ENCODE measurements at places on chromosomes 2 and 18.
A peak's percentile ranks its signal among the peaks of the same experiment; 100 is the strongest.

DNA sequence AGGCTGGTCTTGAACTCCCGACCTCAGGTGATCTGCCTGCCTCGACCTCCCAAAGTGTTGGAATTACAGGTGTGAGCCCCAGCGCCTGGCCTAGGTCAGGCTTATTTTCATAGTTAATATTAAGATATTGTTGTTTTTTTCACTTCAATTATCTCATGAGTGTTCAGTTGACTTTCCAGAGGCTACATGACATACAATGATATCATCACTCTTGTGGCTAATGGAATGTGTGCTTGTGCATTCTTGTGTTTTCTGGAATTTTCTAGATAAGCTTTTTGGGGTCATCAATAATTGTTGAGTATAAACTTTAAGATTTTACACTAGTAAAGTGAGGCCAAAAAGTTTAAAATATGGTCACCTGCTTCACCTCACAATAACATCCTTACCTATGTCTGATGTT, 180.9 kb downstream of the FIGN start:
- DNase-seq = no peak

- DNase-seq = no peak
Observed at GRCh38 chr2:126797622-126798275, 100.9 kb upstream of the TEX51 start.

DNA sequence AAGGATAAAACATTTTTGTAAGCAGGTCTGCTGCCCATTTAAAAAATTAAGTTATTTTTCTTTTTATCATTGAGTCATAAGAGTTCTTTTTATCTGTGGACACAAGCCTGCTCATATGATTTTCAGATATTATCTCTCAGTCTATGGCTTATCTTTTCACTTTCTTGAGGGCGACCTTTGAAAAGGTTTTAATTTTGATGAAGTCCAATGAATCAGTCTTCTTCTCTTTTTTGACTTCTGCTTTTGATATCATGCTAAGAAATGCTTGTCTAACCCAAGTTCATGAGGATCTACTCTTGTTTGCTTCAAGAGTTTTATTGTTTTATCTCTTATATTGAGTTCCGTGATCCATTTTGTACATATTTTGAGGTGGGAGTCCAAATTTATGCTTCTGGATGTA, 36.5 kb downstream of the PSMD14 start:
- DNase-seq = no peak

DNA sequence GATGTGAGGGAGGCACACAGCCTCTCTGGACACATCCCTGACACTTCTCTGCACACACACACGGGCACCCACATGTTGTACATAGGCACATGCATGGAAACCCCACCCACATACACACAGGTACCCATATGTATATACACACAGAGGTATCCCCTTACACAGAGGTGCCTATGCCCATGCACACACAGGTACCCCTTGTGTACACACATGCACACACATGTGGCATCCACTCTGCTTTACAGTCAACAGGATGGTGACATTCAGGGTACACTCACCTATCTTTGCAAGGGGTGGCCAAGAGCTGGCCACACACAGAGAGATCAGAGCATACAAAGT, 59.5 kb downstream of the FAM168B start:
- no peak for DNase-seq

DNA sequence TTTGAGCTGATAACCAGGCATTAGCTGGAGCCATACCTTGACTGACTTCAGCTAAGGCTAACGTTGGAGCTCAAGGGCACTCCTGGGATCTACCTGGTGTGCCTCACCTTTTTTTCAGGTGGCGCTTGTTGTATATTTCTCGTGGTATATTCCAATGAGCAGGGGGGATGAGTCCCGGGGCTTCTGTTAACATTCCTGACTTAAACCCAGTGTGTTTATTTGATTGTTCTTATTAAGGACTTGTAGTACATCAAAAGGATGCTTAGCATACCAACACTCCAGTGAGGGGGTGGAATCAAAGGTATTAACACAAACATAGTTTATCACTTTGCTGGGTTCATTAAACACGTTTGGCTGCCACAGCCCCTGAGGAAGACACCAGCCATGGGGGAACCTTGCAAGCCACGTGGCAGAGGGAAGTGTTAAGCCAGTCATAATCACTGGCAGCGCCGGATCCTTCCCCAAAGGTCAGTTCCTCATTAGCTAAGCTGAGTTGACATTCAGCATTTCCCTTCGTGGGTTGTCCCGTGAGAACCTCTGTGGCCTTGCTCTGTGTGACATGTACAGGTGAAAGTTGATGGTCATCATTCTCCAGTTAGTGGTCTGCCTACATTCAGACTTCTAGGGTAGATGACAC, 119.5 kb upstream of the MCFD2 start:
- DNase-seq = no peak

GRCh38 chr2:219954331-219954730, 326.9 kb downstream of the SLC4A3 start:
- DNase-seq = no peak

- no peak for DNase-seq
Observed at GRCh38 chr2:181632733-181633401, 24.0 kb downstream of the CERKL start.

GRCh38 chr18:61706276-61706915, 186.4 kb downstream of the RNF152 start:
- DNase-seq = no peak

DNA sequence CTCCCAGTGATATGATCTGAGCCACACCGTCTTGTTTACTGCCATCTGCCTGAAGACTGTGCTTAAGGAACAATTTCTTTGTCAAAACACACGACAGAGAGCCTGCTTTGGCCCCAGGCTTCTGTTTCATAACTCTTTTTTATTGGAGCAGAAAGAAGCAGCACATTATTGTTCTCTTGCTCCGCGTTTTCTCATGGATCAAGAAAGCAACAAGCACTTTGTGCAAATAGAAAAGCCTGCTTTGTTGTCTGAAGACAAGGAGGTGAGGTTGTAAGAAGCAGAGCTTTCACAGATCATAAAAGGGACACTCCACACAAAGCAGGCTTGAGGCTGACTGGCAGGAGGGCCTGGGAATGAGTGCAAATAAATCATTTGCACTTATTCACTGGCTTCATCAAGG, 118.3 kb upstream of the FAM136A start:
- DNase-seq = no peak

DNA sequence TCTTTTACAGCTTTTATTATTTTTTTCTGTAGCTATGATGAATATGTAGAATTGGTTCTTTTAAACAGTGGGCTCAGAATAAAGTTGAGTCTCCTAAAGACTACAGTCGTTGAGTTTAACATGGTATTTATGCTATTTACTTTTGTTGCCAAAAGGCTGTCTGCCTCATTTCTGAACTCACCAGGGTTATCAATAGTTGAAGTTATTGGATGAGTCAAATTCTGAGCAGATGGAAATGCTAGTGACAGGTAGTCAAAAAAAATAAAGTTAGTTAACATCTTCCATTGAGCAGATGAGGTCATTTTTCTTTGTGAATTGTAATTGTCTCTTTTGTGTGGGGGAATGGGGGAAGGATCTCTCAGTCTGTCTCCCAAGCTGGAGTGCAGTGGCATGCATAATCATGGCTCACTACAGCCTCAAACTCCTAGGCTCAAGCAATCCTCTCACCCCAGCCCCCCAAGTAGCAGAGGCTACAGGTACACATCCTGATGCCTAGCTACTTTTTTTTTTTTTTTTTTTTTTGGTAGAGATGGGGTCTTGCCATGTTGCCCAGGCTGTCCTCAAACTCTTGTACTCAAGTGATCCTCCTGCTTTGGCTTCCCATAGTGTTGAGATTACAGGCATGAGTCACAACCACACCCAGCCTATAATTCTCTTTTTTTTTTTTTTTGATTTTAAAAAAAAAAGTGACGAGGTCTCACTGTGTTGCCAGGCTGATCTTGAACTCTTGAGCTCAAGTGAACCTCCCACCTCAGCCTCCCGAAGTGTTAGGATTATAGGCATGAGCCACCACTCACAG, 8.9 kb downstream of the PAPOLG start:
- DNase-seq = no peak

DNA sequence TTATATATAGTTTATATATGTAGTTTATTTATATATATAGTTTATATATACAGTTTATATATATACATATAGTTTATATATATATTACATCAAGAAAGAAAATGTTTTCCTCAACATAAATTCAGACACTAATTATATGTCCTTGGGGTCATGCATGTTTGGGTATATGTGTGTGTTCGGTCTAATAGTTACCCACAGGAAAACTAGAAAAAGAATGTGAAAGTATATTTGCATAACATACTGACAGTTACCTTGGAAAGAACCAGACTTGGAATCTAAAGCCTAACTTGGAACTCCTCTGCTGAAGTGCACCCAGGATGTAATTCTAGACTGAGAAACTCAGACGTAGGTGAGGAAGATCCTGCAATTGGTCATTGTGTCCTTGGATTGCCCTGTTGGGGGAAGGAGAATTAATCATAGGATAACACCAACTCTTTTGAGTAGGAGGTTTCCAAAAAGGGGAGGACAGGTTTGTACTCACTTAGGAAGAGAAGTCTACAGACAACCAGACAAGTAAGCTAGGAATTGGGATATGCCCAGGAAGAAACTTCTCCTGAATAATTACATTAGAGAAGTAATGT, 8.9 kb upstream of the SLC25A12 start:
- DNase-seq = no peak

GRCh38 chr2:129058981-129059380, 740.3 kb upstream of the HS6ST1 start:
- no peak for DNase-seq

- no peak for DNase-seq
Observed at GRCh38 chr2:237160271-237160919, 74.7 kb downstream of the COPS8 start.

GRCh38 chr2:179936654-179937053, 70.4 kb downstream of the CWC22 start:
- no peak for DNase-seq

GRCh38 chr18:45930963-45931362, 36.2 kb downstream of the EPG5 start:
- DNase-seq = no peak

DNA sequence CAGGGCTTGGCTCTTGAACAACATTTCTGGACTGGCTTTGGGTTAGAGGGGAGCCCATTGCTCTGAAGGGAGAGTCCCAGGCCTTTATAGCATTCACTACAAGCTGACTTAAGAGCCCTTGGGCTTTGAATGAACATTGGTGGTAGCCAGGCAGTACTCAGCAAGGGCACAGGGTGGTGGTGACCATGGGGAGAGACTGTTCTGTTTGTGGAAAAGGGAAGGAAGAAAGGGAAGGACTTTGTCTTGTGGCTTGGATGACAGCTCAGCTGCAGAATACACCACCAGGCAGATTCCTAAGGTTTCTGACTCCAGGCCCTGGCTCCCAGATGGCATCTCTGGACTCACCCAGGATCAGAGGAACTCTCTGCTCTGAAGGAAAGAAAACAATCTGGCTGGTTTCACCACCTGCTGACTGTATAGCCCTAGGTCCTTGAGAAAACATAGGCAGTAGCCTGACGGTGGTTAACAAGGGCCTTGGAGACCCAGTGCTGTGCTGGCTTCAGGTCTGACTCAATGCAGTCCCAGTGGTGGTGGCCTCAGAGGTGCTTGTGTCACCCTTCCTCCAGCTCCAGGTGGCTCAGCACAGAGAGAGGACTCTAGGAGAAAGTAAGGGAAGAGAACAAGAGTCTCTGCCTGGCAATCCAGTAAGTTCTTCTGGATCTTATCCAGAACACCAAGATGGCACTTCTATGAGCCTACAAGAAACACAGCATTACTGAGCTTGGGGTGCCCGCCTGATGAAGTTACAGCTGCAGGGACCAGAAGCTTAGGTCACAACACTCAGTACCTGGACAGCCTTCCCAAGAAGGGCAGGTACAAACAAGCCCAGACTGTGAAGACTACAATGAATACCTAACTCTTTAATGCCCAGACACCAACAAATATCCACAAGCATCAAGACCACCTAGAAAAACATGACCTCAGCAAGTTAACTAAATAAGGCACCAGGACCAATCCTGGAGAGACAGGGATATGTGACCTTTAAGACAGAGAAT, 16.4 kb upstream of the ABCB11 start:
- no peak for DNase-seq

DNA sequence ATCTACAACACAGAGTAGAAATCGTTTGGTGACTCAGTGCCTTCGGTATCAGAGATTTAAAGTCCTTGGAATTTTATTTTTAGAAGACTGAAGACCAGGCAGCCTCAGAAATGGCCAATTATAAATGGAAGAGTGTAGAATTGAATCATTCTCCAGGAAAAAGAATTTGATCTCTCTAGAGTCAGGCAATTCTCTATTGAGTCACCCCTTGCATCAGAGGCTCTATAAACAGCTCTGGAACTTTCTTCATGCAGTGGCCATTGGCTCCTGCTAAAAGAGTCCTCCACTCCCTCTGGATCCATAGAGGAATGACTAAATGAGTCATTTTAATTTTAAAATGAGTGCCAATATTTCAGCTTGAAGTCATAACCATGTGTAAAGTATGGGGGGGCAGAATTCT, 816.2 kb downstream of the TDRD15 start:
- no peak for DNase-seq

DNA sequence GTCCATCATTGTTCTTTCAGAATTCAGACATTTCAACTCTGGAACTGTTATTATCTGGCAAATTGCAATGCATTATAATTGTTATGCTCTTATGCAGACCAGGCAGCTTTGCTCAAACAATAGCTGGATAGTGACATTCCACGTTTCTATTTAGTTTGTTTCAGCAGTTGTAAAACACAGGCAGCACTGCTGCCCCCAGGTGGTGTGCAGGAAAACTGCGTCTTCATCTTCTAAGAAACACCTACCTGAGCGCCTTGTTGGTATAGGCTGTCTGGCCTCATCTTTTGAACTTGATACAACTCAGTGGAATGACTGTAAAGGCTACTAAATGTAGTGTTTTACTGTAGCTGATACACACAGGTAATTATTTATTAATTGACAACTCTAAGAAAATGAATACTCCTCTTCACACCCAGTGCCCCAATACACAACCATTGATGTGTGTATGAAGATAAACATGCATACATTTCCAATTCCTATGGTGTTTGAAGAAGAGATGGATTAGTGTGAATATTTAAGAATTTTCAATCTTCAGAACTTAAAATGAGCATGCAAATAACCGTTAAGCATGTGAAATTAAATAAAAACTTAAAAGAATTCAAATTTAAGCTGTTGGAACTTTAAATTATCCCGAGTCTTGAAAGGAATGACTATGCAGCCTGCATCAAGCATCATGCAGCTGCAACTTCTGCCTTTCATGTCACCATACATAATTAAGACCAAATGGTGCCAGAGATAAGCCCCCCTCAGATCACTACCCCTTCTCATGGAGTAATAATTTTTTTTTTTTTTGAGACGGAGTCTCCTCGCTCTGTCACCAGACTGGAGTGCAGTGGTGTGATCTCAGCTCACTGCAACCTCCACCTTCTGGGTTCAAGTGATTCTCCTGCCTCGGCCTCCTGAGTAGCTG, 85.6 kb downstream of the CD8B2 start:
- DNase-seq = no peak

DNA sequence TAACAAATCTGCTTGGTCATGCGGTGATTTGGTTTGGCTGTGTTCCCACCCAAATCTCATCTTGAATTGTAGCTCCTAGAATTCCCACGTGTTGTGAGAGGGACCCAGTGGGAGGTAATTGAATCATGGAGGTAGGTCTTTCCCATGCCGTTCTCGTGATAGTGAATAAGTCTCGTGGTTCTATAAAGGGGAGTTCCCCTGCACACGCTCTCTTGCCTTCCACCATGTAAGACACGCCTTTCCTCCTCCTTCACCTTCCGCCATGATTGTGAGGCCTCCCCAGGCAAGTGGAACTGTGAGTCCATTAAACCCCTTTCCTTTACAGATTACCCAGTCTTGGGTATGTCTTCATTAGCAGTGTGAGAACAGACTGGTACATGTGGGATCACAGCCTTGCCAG, 36.7 kb downstream of the TRABD2A start:
- DNase-seq = no peak

- DNase-seq = peak; percentile 29
Observed at GRCh38 chr2:107687073-107687472, 139.6 kb upstream of the RGPD4 start.

GRCh38 chr2:240946654-240947053, 40.5 kb downstream of the CROCC2 start:
- no peak for DNase-seq
